Neural crest cell (in vitro differentiated cells): ENCODE measurements at places on chromosomes 16 and 17. TPM values are rescaled to one million over a fixed set of nuclear protein-coding genes. Genes with fewer than 3 reads are reported as not detected.

GRCh38 chr17:82097184-82097918 is 685 bp downstream of the FASN start:
- DNase-seq, result peak; percentile 30

GRCh38 chr16:15830832-15831451 is 25.9 kb downstream of the MYH11 start:
- DNase-seq, result no peak

The SPN gene
- total RNA-seq, result 0.07 and 0.16 TPM in 2 replicates

GRCh38 chr16:52364500-52364899 is 182.4 kb downstream of the TOX3 start:
- no peak for DNase-seq

DNA sequence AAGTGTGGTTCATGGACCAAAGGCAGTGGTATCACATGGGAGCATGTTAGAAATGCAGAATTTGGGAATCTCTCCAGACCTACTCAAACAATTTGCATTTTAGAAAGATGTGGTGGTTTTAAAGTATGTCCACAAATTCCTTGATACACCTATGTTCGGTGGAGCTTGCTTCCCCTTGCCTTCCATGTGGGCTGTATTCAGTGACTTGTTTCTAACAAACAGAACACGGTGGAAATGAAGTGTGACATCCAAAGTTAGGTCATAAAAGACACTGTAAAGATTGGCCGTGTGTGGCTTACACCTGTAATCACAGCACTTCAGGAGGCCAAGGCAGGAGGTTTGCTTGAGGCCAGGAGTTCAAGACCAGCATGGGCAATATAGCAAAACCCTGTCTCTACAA is 16.7 kb downstream of the COQ7 start:
- DNase-seq, result no peak

DNA sequence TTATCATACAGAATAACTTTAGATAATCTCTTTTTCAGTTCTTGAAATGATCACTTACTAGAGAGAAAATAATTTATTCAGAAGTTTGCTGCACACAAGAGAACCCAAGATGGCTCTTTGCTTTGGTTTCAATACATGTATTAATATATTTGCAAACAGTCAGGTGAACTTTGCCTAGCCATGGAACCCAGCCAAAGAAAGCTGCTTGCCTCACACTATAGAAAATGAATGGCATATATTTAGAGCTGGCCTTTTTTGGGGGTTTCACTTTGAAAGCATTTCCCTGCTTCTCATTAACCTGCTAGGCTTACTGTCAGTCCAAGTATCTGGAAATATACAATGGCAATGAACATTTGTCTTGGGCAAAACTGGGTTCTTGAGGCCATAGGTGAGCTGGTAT is 75.3 kb downstream of the MRTFB start:
- DNase-seq, result no peak

The SGCA gene
- total RNA-seq, result not detected in 2 replicates

DNA sequence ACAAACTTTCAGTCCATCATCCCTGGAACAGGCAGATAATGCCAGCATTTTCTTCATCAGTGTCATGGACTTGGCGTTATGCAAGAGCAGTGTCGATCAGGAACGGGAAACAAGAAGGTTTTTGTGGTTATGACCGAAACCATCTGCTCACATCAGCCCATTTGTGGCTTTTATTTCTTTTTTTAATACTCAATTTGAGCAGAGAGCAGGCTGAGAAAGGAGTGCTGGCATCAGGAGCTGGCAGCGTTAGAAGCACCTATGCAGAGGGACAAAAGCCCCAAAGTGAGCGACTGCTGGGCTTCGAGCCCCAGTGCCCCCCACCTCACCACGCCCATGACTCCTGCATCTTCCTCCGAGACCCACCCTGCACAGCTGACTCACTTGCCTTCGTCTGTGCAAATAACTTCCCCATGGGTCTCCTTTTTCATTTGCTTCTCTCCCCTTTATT is 16.2 kb upstream of the CD300E start:
- DNase-seq, result no peak

GRCh38 chr17:33023790-33024189 is 32.1 kb downstream of the SPACA3 start:
- DNase-seq, result no peak

- no peak for DNase-seq
These were observed 614.4 kb downstream of the CDH11 start for GRCh38 chr16:64507240-64508024.

- no peak for DNase-seq
These were observed 834 bp downstream of the FLYWCH1 start for GRCh38 chr16:2912330-2913199.

- no peak for DNase-seq
These were observed 21.0 kb downstream of the TSPOAP1 start for GRCh38 chr17:58307468-58308172.

GRCh38 chr17:75875940-75876189 is 2.5 kb downstream of the TRIM47 start:
- no peak for DNase-seq

DNA sequence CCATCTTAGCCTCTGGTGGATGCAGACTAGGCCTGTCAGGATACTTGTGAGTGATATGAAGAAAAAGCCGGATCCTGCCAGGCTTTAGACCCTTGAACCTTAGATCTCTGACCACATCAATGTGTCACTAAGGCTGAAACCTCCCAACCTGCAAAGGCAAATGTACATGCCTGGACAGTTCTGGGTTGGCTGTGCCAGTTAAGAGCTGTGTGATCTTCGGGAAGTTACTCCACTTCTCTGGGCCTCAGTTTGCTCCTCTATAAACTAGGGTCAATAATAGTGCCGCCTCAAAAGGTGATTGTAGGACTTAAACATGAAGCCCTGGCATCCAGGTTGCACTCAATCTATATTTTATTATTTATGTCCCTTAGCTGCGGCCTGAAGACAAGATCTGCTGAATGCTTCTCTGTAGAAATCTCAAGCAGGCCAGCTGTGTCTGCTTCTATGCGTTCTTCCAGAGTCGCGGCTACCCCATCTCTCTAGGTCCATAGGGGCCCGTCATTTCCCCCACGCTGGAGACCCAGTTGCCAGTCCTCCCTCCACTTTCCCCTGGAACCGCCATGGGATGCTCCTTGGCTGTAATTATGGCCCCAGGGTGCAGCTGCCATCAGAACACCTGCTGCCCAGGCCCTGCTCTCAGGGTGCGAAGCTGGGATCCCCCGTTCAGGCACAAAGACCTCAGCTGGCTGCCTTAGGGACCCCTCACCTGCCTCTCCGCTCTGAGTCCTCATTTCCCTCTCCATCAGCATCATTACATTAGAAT is 50.2 kb downstream of the AKAP1 start:
- DNase-seq, result no peak

DNA sequence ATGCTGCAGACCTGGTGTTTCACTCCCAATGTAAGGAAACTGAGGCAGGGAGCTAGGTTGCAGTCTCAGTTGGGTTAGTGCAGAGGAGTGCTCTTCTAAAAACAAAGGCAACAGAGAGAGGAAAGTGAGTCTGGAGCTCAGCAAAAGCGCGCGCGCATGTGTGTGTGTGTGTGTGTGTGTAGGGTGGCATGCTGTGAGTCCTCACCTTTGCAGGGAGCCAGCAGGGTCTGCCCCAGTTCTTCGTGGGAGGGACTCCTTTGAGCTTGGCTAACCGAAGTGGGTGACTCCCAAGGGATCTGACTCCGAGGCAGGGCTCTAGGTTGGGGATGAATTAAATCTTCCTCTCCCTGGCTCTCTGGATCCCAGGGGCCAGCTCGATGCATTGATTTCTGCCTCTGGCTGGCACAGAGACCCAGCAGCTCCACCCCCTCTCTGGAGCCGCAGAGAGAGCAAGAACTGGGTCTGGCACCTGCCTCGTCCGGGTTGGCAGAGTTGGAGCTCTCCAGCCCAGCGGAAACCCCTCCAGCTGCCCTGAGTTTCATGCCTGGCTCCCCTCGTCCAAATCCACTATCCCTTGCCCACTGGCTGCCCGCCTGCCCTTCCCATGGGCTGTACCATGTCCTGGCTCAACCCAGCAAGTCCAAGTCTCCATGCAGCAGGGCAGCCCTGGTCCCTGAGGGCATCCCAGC is 1.3 kb upstream of the BTBD17 start:
- no peak for DNase-seq

DNA sequence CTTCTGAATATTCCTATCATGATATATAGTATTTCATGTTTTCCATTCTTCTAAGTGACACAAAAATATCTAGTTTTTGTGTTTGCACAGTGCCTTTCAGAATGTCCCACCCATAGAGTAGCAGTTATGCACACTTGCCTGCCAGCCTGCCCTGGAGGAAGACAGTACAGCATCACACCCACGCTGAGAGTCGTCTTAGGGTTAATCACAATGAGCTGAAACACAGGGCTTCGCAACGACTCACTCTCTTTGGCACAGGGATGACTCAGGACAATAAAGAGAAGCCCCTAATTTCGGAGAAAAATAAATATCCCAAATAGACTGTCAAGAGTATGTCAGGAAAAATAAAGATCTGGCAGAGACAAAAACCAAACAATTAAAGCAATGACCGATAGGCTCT is 11.6 kb upstream of the NDUFAB1 start:
- DNase-seq, result no peak

DNA sequence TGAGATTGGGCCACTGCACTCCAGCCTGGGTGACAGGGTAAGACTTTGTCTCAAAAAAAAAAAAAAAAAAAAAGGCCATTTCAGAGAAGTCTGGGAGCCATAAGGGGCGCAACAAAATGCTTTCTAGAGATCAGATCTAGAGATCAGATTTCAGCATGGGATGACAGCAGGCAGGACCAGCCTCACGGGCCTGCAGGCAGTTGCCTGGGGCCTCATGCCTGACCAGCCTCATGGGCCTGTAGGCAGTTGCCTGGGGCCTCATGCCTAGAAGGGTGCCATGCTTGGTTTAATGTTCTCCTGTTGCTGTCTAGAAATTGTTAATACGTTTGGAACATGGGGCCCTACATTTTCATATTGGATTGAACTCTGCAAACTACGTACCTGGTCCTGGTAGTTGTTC is 59.4 kb downstream of the MARF1 start:
- no peak for DNase-seq

GRCh38 chr16:71854369-71854948 is 8.7 kb downstream of the ATXN1L start:
- DNase-seq, result no peak

DNA sequence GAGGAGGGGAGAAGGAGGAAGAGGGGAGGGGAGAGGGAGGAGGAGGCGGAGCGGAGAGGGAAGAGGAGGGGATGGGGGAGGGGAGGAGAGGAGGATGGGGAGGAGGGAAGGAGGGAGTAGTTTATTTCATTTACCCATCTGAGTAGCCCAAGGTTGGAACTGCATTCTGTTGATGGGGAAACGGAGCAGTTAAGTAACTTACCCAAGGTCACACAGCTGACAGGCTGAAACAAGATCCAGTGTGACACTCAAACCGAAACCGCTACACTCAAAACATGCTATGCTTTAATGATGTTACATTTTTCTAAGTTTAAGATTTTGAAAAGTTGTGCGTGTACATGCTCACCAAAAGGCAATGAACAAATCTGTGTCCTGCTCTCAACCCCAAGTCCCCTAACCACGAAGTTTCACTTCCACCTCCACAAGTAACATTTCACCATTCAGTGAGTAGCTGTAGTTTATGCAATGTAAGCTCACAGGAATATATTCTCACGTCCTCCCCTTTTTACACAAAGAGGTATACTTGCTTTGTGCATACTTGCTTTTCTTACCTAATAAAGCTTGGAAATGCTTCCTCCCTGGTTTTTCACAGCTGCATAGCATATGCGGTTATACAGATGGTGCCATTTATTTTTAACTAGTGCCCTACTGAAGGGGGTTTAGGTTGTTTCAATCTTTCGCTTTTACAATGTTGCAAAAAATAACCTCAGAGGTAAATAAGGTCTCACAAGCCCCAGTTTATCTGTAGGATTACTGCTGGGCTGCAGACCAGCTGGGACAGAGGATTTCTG is 275.3 kb downstream of the PARN start:
- no peak for DNase-seq

The MSLN gene
- not detected in 2 replicates for total RNA-seq

GRCh38 chr17:53659181-53659580 is 163.5 kb upstream of the KIF2B start:
- no peak for DNase-seq

- DNase-seq, result no peak
These were observed 17.7 kb upstream of the XYLT1 start for GRCh38 chr16:17488506-17488905.

The CPNE2 gene
- total RNA-seq, result 33.1 and 36.9 TPM in 2 replicates

- DNase-seq, result no peak
These were observed 225.8 kb upstream of the SDK2 start for GRCh38 chr17:73870068-73870467.

DNA sequence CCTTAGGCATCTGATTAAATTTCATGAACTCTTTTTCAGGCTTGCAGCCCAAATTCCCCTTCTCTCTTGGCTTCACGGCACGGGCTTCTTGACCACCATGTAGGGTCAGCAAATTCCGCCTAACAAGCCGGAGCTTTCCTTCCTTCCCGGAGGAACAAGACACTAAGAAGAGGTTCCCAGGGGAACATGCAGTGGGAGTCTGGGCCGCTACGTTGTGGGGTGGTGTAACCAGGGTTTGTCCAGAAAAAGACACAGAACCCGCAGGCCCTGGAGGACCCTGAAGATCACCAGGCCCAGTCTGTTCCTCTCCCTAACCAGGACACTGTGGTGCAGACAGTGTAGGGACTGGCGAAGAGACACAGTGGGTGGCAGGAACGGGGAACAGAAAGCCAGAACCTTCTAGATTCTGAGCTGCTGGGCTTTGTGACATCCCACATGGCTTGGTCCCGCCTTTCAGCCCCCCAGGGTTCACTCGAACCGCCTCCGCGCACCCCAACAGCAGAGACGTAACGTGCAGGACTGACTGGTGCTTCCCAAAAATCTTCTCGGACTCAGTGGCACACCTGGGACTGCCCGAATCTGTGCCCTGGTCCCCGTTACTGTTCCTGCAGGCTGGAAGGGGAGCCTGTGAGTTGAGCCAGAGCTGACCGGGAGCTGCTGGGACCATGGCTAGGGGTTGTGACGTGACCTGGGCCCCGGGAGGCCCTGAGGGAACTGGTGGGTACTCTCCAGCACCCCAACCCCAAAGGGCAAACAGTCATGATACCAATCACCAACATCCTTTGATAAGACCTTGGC is 55.2 kb downstream of the TBC1D16 start:
- DNase-seq, result no peak

The KRTAP2-1 gene
- not detected in 2 replicates for total RNA-seq

The NPIPA5 gene
- total RNA-seq, result 6.0 and 6.1 TPM in 2 replicates

DNA sequence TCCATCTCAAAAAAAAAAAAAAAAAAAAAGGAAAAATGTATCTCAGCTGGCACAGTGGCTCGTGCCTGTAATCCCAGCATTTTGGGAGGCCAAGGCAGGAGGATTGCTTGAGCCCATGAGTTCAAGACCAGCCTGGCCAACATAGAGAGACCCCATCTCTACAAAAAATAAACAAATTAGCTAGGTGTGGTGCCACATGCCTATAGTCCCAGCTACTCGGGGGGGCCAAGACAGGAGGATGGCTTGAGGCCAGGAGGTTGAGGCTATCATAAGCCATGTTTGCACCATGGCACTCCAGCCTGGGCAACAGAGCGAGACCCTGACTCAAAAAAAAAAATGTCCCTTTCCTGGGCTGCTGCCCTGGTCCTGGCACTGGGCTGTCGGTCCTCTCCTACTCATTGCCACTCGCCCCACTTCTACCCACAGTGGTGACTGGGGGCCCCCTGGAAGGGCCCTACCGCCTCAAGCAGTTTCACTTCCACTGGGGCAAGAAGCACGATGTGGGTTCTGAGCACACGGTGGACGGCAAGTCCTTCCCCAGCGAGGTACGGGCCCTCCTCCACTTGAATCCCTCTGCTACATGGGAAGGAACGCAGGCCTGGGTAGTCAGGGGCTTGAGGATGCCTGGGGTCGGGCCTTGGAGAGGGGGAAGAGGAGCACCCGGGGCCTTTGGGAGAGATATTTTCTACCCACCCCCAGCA is 6.1 kb downstream of the CA7 start:
- DNase-seq, result no peak

The SLC13A2 gene
- total RNA-seq, result not detected in 2 replicates

The ARL5C gene
- total RNA-seq, result not detected in 2 replicates

The CCL17 gene
- total RNA-seq, result not detected in 2 replicates

GRCh38 chr17:79695797-79696609 is 34.7 kb upstream of the ENPP7 start:
- DNase-seq, result no peak
